Iris pigment epithelial cell (primary cell): ENCODE measurements at places on chromosomes 16 and 17.
A peak's percentile ranks its signal among the peaks of the same experiment; 100 is the strongest.

- peak; percentile 95 for DNase-seq
Observed at GRCh38 chr16:51880776-51881175, 666.2 kb downstream of the TOX3 start.

- DNase-seq, result peak; percentile 93
Observed at GRCh38 chr17:82297714-82298537, 19.5 kb downstream of the CD7 start.

GRCh38 chr16:30964574-30965226, 7.1 kb downstream of the SETD1A start:
- no peak for DNase-seq

- no peak for DNase-seq
Observed at GRCh38 chr16:79007614-79008013, 592.9 kb downstream of the MAF start.

DNA sequence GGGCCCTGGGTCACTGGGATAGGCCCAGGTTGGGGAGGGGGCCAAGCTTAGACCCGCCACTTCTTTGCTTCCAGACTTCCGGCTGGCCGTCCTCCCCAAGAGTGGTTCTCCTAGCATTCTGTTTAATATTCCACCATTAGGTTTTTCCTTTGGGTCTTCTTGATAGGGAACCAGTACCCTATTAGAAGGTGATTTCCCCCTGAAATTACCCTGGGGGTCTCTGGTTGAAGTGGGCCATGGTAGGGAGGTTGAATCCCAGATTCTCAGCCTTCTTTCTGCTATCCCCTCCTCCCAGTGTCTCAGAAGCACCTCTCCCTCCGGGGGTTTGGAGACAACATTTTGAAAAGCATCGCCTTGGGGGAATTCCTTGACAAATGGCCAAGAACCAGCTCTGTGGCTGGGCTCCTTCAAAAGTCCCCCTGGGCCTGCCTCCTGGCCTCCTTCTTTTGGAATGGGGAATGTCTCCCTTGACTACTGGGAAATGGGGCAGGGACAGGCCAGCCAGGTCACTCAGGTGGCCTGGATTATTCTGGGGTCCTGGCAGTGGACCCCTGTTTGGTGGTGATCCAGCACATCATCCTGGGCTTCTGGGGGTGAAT, 5.7 kb downstream of the LASP1 start:
- DNase-seq, result no peak

- no peak for DNase-seq
Observed at GRCh38 chr17:52537421-52537820, 378.9 kb upstream of the CA10 start.

- no peak for DNase-seq
Observed at GRCh38 chr17:77375108-77375916, 234.5 kb downstream of the SEC14L1 start.

DNA sequence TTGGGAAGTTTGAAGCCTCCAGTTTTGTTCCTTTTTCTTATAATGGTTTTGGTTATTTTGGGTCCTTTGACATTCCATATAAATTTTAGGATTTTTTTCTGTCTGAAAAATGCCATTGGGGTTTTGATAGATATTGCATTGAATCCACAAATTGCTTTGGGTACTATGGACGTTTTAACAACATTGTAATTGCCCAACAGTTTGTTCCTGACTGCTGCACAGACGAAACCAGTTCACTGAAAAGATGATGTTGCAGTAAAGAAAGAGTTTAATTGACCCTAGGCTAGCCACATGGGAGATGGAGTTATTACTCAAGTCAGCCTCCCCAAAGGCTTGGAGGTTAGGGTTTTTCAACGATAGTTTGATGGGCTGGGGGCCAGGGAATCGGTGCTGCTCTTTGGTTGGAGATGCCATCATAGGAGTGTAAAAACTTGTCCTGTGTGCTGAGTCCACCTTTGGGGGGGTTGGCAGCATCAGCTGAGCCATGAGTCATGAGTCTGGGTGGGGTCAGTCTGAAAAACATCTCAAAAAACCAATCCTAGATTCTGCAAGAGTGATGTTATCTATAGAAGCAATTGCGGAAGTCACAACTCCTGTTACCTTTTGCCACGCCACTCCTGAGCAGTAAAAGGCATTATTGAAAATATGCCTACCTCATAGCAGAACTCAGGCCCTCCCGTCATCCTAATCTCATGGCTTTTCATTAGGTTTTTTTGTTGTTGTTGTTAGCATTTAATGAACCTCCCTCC, 2.7 kb upstream of the PRSS41 start:
- DNase-seq, result no peak

DNA sequence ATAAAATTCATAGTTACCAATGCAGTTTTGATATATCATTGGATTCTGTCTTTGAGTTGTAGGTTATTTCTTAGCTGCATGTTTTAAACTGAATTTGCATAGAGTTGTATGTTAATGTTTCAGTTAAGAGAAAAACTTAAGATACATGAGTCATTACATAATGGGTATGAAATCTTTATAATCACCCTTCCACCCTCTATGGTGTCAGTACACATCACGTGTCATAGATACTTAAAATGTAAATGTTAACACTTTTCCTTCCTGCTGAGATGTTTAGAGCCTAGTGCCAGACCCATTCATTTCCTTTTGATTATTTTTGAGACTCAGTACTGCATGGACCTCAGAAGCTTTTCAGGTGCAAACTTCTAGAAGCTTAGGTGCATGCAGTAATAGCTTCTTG, 20.5 kb downstream of the ZNF207 start:
- DNase-seq, result no peak

- peak; percentile 28 for DNase-seq
Observed at GRCh38 chr17:1239210-1239609, 31.0 kb upstream of the BHLHA9 start.

DNA sequence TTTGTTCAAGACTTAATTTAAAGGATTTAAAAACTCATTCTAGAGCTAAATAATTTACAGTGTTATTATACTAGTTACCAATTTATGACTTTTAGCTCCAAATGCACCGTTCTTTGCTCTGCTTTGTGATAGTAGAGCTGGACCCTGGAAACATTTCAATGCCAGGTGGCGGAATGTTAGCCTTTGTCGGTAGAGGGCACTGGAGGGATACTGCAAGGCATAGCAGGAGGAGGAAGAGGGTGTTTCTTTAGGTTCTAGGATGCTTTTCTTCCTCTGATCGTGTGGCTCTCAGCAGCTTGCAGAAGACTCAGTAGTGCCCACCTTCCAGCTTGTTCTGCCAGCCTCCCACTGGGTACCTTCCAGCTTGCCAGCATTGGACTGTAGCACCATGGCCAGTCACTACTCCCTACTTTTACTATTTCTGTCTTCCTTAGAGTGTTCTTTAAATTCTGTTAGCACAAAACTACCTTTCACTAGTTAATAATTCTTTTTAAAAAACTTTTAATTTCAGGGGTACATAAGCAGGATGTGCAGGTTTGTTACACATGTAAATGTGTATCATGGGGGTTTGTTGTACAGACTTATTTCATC, 325.3 kb downstream of the UTP18 start:
- no peak for DNase-seq

DNA sequence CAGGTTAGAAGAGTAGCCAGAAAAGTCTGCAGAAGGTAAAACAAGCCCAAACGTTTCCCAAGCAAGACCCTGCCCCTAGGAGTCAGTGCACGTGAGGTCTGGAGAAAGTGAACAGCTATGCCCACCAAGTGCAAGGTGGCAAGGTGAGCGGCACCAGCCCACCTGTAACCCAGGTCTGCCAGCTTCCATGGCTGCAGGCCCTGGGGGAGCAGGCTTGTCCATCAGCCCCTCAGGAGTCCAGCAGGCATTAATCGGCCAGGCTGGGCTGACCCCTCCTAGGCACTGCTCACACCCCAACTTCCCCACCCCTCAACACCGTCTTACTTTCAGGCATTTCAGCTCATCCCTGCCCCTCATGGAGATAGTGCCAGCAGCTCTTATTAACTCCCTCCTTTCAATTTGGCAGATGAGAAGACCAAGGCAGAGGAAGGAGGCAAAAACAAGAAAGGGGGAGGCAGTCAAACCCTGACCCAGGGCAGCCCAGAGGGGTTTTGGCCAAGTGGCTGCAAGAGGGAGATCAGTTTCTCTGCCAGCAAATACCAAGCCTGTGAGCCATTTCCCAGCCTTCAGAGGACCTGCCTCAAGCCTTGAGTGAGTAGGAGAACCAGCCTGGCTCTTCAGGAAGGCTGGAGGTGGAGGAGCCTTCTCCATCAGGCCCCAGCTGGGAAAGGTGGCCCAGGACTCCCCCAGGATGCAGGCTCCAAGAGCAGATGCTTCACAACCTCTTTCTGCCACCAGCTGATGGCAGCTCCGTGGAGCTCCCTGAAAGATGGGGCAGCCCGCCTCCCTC, 14.7 kb downstream of the BEAN1 start:
- DNase-seq, result peak; percentile 60

DNA sequence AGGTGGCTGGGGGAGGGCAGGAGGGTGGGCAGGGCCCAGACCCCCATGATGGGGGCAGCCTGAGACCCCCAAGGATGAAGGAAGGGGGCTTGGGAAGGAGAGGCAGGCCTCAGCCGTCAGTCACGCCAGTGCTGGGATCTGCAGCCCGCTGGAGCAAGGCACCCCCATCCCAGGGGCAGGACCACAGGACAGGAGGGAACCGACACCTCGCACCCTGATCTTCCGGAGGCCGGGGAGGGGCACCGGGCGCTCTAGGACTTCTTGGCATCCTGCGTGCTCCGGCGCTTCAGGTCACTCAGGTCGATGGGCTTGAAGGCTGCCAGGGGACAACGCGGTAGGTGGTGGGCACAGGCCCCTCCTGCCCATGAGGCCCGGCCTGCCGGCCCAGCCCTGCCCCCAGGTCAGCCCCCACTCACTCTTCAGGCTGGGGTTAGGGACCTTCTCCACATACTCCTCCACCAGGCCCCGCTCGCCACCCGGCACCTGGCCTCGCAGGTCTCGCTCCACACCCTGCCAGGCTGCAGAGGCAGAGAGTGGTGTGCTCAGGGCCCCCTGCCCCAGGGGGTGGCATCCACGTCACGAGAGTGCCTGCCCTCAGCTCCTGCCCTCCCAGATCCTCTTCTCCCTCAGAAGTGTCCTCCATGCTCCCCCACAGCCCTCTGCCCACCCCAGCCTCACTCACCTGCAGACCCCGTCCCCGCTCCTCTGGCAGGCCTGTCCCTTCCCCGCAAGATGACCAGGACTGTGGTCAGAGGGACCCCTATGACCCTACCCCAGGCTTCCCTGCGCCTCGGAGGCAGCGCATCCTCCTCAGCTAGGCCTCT, 9.9 kb downstream of the MCRIP1 start:
- no peak for DNase-seq

- DNase-seq, result peak; percentile 74
Observed at GRCh38 chr17:57999496-58000017, 7.5 kb downstream of the SRSF1 start.

DNA sequence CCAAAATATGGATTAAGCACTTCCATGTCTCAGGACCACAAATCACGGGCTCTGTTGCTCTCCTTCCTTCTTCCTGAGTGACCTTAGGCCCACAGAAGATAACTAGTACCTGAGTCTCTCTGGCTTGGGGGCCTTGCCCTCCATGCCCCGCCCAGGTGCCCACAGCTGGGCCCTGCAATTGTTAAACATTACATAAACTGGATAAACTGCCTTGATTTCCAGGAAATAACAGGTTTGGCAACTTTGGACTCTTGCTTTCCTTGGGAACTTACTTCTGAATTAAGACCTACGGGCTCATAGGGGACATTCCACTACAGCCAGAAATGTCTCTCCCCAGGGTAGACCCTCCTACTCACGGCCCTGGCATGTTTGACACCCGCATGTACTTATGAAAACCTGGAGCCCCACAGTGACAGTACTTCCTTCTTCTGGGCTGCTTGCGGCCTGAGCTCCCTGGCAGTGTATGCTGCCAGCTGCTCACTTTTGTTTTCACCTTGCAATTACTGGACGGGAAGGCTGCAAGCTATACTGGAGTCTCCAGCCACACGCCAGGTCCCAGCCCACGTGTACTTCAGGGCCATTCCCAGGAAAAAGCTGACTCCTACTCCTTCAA, 2.3 kb upstream of the UBALD2 start:
- DNase-seq, result no peak

DNA sequence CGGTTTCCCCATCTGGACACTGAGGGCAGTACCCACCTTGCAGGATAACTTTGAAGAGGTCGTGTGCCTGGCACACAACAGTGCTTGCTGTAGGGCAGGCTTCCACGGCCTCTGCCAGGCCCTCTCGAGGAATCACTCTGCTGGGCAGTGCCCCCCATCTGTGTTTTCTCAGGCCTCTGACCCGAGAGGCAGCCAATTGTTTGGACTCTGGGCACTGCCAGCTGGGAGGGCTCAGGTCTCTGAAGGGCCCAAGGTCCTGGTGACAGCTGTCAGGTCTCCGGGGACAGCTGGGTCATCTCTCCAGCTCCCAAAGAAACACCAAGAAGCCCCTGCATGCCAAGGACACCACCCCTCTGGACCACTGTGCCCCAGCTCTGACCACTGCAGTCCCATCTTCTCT, 1.0 kb upstream of the RAB26 start:
- no peak for DNase-seq

DNA sequence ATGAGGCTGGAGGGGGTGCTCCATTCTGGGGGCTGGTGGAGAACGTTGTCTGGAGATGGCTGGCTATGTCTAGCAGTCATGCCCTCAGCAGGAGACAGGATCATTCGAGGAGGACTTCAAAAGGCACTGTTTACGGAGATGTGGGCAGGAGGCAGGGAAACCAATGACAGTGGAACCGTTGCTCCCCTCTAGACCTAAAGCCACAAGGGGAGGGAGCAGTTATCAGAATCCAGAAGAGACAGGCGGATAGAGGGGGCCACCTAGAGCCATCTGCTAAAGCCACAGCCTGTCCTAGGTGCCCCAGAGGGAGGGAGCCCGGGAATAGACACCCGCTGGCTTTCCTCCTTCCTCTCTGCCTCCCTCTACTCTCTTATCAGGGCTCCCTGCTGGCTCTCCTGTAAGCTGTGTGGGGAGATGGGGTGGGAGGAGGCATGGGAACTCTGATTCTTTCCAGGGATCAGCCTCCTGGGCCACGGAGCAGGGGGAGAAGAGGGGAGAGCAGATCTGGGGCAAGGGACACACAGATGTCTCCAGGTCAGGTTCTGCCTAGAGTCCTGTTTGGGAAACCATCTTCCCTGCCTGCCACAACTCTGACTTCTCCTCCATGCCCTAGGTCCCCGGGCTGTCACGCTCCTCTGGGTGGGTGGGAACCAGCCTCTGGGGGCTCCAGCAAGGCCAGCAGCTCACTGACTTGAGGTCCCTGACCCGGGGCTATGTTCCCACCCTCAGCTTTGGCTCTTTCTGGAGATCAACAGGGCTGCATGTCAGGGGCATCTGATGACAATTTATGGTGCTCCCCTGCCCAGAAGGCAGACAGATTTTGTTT, 42.3 kb downstream of the IRX3 start:
- DNase-seq, result no peak

GRCh38 chr17:76568811-76569221, 16.8 kb downstream of the ST6GALNAC2 start:
- DNase-seq, result no peak

DNA sequence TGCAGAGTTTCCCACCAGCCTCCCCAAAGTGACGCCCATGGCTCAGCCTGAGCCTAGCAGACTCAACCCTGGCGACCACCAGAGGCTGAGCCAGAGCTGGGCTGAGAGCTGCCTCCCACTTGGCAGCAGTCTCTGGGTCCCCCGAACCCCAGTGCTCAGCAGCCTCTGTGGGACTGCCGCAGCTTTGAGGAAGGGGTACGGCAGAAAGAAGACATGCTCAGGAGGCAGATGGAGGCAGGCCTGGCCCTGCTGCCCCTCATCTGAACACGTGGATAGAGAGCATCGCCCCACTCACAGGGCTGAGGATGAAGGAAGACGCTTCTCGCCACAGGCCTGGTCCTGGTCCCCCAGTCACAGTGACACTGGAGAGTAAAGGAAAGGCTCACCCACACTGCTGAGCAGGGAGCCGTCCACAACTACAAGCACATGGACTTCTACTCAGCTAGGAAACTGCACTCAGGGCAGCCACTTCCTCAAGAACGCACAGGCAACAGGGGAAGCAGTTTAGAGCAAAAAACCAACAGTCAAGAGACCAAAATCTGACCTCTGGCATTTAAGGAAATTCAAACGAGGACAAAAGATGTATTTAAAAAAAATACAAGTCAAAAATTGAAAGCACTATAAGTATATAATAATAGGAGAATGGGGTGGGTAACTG, 45.2 kb upstream of the GSG1L start:
- no peak for DNase-seq
